ENCODE measurements at places on chromosomes 2 and 18.

- DNase-seq = no peak
These were observed 188.3 kb upstream of the SLC39A10 start for GRCh38 chr2:195468771-195469170.

- DNase-seq = no peak
These were observed 127.4 kb upstream of the CYP26B1 start for GRCh38 chr2:72275084-72275483.

- DNase-seq = no peak
These were observed 683 bp upstream of the TBC1D8 start for GRCh38 chr2:101151859-101152271.

- DNase-seq = no peak
These were observed at the start of gene GAREM2 for GRCh38 chr2:26172871-26173775. Gene GAREM2, plus strand, starts transcription at chr2:26173088. Its CDS starts 133 bp downstream, at chr2:26173221.

DNA sequence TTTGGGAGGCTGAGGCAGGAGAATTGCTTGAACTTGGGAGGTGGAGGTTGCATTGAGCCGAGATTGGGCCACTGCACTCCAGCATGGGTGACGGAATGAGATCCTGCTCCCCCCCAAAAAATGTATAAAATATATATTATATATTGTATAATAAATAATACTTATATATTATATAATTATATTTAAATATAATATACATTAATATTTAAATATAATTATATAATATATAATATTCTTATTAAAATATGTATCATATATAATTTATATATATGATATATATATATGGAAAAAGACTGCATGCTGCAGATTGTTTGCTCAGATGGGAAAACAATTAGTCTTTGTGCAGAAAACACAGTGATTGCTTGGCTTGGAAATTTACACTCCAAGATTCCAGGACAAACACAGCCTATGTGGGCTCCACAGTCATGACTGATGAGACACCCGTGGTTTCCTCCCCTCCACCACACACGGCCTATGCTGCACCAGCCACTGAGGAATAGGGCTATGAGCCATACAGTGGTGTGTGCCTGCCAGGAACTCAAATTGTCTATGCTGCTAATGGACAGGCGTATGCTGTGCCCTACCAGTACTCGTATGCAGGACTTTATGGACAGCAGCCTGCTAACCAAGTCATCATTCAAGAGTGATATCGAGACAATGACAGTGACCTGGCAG is 30.0 kb downstream of the PMAIP1 start:
- DNase-seq = no peak

GRCh38 chr2:42072349-42073118 is 24.7 kb downstream of the PKDCC start:
- no peak for DNase-seq

GRCh38 chr2:86821842-86822241 is 31.1 kb upstream of the CD8A start:
- DNase-seq = no peak

DNA sequence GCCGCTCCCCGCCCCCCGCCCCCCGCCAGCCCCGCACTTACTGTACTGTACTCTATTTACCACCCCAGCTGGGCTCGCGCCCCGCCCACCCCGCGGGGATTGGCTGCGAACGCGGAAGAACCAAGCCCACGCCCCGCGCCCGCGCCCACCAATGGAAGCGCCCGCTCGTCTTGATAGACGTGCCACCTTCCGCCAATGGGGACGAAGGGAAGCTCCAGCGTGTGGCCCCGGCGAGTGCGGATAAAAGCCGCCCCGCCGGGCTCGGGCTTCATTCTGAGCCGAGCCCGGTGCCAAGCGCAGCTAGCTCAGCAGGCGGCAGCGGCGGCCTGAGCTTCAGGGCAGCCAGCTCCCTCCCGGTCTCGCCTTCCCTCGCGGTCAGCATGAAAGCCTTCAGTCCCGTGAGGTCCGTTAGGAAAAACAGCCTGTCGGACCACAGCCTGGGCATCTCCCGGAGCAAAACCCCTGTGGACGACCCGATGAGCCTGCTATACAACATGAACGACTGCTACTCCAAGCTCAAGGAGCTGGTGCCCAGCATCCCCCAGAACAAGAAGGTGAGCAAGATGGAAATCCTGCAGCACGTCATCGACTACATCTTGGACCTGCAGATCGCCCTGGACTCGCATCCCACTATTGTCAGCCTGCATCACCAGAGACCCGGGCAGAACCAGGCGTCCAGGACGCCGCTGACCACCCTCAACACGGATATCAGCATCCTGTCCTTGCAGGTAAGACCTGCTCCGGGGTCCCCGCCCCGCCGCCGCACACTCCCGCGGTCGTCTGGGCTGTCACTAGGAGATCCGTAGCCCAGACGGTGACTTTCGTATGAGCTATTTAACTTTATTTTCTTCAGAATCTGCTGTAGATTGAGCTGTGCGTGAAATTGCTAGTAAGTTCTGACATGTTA is at the start of gene ID2:
Gene ID2, plus strand, starts transcription at position 271 of the 907 bp plus-strand sequence. Its CDS starts 110 bp downstream, at position 381.
- DNase-seq = peak; percentile 87
